ENCODE measurements at places on chromosomes 16 and 17.

DNA sequence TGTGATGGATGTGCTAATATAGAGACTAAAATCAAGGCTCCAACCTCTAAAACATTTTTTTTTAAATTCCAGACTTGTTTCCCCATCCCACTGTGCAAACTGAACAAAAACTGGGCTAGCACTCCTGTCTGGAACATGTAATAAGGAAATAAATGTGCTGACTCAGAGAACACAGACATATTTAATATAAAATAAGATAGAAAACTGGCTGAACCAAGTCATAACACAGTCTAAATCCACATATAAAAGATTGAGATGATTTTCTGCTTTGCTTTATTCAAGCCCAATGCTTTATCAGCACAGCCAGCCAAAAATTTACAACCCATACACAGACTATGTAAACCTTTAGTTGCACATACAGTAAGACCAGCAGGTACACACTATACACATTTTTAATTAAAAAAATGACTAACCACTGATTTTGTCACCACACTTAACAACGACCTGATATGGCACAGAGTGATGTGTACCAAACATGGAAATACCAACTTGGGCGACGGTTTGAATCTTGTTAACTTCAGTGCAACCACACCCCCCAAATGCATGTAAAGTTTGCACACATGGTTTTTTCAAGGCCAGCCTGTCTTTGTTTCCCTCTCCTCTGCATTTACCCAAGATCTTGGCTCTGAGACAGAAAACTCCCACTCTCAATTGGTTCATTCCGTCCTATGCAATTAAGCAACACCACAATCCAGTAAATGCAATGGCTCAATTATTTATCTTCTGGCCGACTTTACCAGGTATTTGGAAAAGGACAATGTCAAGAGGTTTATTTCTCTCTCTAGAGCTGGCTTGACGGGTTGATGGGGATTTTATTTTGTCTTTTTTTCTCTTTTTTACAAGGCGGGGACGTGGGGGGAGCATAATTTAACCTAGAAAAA, 1.2 kb downstream of the STAT3 start:
- DNase-seq, result peak; percentile 48

DNA sequence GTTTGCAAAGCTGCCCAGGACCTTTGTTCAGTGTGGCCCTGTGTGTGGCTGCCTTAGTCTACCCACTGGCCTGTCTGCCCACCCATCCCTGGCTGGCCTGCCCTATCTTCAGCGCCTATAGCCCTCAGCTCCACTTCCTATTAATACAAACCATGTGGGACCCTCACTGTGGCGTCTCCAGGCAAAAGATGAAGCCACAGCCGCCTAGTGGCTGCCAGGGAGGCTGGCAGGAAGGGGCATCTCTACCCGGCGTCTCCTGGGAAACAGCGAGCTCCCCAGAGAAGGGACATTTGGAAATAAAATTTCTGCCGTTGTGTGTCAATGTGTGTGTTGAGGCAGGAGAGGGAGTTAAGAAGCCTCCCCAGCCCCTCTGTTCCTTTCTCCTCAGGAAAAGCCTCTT, 31.5 kb downstream of the NEUROD2 start:
- DNase-seq, result no peak

DNA sequence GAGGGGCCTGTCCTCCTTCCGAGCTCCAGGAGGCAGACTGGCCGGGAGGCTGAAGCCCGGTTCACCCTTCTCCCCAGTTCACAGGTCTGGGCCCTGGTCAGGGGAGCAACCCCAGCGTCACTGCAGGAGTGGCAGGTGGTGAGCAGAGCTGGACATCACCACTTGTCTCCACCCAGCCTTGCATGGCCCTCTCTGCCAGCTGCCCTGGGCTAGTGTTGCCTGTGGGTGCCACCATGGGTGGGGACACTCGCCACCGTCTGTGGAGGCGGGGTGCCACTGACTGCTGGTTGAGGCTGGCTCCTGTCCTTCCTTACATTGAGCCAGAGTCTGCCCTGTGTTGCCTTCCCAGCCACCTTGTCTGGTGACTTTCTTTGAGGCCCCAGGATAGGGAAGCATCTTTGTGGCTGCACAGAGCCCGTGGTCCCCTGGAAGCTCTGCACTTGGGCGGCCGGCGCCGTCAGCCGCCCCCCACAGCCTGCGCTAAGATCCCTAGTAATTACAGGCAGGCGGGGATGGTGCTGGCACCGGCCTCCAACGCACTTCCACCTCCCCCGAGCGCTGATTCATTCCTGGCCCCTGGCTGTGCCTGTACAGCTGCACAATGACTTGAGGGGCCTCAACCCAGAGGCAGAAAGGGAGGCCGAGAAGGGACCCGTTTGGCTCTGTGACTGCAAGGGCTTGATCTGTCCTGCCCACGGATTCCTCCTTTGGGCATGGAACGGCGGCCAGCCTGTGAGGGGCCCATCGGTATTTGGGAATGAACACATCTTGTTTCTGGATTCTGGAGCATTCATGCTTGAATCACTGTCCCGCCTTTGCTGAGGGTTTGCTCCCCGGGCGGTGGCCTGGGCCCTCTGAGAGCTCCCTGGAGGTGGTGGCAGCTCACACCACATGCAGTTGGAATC, 5.2 kb downstream of the BAIAP2 start:
- DNase-seq, result peak; percentile 56

- no peak for DNase-seq
Observed at GRCh38 chr16:47895146-47895545, 260.6 kb downstream of the ABCC12 start.

GRCh38 chr16:14289692-14290340, 218.7 kb downstream of the MRTFB start:
- peak; percentile 19 for DNase-seq

DNA sequence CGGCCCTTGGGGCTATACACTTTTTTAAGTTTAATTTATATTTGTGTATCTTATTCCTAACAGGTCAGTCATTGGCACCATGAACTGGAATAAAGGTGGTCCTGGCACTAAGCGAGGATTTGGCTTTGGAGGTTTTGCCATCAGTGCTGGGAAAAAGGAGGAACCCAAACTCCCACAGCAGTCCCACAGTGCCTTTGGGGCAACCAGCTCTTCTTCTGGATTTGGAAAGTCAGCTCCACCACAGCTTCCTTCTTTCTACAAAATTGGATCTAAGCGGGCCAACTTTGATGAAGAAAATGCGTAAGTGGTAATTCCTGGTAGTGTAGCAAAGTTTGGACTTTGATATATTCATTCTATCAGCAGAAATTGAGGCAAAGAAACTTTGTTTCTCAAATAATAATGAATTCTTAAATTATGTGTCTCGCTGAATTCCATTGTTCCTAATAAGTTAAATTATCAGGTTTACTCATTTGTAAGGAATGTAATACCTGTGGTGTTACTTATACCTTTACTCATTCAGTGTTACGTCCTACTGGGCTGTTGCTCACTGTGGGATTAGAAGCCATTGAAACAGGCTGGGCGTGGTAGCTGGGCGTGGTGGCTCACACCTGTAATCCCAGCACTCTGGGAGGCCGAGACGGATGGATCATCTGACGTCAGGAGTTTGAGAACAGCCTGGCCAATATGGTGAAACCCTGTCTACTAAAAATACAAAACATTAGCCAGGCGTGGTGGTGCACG, 13.2 kb downstream of the DDX42 start:
- no peak for DNase-seq

- DNase-seq, result no peak
Observed at GRCh38 chr17:17785407-17785806, 51.4 kb downstream of the SREBF1 start.

DNA sequence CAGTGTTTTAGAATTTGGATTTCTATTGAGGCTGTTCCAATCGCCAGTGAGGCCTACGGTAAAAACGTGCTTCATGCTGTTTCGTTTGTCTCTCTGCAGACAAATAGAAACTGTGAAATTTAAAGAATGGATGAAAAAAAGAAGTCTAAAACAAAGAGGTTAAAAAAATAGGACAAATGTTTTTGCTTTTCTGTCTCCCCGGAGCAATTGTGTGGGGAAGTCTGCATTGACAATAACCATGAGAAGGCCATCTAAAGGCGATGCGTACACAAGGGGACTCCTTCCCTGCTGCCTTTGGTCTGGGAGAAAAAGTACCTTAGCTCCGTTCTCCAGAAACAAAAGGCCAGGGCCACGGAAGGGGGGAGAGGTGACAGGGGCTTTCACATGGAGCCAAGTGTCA, 4.6 kb upstream of the ZFHX3 start:
- DNase-seq, result no peak

GRCh38 chr16:84498859-84499620, 5.4 kb downstream of the MEAK7 start:
- DNase-seq, result no peak

DNA sequence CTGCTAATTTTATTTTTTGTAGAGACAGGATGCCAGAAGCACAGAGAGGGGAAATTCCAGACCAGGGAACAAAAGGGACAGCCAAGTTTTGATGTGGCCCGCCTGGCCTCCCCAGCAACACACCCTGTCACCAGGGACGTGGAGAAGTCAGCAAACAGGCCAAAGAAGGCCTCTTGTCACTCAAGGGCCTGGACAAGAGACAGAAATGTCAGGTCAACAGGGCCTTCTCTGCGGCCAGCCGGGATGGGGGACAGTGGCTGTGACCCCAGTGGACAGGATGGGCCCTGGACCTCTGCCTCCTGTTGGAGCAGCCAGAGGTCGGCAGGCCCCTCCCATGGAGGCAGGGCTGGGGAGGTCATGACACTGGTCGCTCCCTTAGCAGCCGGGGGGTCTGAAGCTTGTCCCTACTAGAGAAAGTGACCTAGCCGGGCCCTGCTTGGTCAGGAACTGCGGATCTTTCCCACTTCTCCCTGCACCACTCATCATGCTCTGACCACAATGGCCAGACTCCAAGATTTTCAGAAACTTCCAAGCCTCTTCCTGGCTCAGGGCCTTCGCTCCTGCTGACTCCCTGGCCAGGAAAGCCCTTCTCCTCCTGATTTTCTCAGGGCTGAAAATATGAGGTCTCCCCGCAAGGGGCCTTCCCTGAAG, 9.2 kb upstream of the TVP23A start:
- peak; percentile 86 for DNase-seq

GRCh38 chr16:24848065-24848464, 2.3 kb downstream of the SLC5A11 start:
- DNase-seq, result peak; percentile 76

GRCh38 chr17:69218986-69219385, 9.6 kb downstream of the ABCA10 start:
- DNase-seq, result no peak

- DNase-seq, result no peak
Observed at GRCh38 chr16:85830821-85831220, 31.3 kb downstream of the COX4I1 start.

GRCh38 chr16:50252874-50253513, 13.4 kb upstream of the ADCY7 start:
- no peak for DNase-seq

DNA sequence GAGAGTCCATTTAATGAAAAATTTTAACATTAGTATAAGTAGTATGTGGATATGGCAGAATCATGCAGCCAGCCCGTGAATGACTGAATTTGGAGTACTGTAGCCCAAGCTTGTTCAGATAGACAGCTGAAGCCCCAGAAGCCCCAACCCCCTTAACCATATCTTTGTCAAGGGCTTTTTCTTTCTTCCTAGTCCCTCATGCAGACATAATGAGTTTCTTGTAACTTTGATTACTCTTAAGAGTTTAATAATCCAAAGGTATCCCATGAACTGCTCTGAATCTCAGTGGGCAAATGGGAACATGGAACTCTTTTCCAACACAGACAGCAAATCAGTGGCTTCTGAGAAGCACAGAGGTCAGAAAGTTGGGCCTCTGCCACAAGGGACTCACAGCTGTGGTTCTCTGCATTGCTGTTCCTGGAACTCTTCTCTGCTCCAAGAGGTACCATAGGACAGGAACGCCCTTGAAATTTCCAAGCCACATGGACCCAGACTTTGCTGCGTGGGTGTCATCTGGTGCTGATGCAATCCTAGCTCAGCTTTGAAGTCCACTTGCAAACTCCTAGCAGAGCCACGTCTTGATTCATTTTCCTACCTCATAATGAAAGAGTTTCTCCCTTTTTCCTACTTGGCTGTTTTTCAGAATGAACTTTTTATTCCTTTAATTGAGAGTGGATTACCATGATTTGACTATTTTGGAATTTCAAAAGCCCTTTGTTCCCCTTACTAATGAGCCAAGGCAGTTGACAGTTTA, 18.1 kb downstream of the LYRM1 start:
- DNase-seq, result peak; percentile 48

- peak; percentile 87 for DNase-seq
Observed at GRCh38 chr16:81632392-81633146, 146.5 kb upstream of the PLCG2 start.

GRCh38 chr16:47872225-47872624, 283.6 kb downstream of the ABCC12 start:
- DNase-seq, result no peak

GRCh38 chr17:38728290-38728831, 1.8 kb upstream of the CISD3 start:
- DNase-seq, result no peak

DNA sequence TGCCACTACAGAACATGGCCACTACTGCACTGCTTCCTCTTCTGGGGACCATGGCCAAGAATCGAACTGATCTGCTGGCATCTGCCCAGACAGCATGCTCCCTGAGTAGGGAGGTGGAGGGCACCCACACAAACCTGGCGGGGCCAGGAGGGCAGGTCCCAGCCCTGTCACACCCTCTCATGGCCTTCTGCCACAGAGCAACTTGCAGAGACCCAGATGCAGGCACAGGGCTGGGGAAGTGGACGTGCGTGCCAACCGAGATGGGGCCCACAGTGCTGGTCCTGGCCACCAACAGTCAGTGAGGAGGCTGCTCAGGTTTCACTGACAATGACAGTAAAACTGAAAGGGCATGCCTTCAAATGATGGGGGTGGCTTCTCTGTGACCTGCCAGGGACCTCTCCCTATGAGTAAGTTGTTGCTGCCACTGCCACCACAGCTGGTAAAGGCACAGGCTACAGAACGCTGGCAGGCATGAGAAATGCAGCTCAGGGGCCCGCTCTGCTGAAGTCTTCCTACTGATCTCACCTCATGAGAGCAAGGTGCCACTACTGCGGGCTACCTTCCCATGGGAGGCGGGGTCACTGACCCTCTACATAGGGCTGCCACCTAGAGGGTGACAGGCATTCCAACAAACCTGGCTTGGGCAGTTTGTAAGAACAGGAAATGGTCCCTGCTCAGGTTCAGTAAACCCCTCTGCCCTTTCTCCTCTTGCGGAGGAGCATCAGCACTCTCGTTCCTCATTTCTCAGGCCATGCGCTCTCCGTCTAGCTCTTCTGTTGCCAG, 15.5 kb downstream of the HIC1 start:
- DNase-seq, result peak; percentile 58

- no peak for DNase-seq
Observed at GRCh38 chr16:74568961-74569631, 37.8 kb downstream of the GLG1 start.

GRCh38 chr17:33287096-33287725, 5.9 kb downstream of the ASIC2 start:
- no peak for DNase-seq

GRCh38 chr17:10474536-10474935, 5.2 kb upstream of the MYH4 start:
- DNase-seq, result no peak

DNA sequence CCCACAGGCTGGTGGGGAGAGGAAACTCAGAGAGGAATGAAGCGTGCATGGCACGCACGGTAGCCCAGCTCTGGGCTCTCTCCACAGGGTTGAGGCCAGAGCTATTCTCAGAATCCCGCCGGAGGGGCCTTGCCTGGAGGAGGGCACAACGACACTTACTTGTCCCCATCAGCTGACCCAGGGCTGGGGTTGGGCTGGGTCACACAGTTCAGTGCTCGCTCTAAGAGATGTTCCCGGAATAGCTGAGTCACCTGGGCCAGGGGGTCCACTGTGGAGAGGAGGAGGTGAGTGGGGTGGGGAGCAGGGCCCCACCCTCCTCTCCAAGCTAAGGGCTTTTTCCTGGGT, 21.8 kb downstream of the SREBF1 start:
- no peak for DNase-seq

All from H4 (cell line).